ENCODE measurements at places on chromosomes 3 and 15. TPM values are rescaled to one million over a fixed set of nuclear protein-coding genes. Genes with fewer than 3 reads are reported as not detected.

DNA sequence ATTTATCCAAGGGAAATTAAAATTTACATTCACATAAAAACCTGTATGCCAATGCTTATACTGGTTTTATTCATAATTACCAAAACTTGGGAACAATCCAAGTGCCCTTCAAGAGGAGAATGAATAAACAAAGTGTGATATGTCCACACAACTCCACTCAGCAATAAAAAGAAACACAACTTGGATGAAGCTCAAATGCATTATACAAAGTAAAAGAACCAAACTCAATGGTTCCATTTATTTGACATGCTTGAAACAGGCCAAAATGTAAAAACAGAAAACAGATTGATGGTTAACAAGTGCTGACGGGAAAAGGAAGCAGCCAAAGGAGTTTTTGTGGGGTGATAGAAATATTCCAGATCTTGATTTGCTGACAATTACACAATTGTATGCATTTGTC, 23.5 kb downstream of the OCA2 start:
- DNase-seq: no peak

Gene GADL1
- not detected for total RNA-seq

DNA sequence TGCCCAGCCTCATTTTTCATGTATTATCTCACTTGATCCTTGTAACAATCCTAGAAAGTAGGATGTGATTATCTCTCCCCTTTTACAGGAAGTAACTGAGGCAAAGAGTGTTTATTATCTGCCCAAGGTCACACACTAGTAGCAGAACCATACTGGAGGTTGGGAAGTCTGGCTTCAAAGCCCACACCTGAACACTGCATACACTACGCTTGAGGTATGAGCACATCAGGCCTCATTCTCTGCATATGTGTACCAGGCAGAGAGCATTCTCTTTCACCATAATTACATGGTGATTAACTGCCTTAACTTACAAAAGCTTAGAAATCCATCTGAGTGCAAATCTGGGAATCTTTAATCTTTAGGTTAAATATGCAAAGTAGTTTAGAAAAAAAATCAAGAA, 361.8 kb downstream of the MFSD1 start:
- no peak for DNase-seq

Gene ACOX2
- total RNA-seq: 14.6 TPM

Gene SLC24A5
- total RNA-seq: not detected

Gene FAM98B
- 20.9 TPM for total RNA-seq

DNA sequence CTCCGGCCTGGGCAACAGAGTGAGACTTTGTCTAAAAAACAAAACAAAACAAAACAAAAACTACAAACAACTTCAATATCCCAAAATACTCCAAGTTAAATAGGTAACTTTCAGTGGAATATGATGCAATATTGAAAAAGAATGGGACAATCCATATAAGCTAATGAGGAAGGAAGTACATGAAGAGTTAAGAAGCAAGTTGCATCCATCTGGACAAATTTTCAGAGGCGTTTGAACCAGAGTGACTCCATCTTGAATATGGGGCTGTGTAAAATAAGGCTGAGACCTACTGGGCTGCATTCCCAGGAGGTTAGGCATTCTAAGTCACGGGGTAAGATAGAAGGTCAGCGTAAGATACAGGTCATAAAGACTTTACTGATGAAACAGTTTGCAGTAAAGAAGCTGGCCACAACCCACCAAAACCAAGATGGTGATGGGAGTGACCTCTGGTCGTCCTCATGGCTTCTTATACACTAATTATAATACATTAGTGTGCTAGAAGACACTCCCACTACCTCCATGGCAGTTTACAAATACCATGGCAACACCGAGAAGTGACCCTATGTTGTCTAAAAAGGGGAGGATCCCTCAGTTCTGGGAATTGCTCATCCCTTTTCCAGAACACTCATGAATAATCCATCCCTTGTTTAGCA, 58.1 kb upstream of the LCTL start:
- DNase-seq: no peak

DNA sequence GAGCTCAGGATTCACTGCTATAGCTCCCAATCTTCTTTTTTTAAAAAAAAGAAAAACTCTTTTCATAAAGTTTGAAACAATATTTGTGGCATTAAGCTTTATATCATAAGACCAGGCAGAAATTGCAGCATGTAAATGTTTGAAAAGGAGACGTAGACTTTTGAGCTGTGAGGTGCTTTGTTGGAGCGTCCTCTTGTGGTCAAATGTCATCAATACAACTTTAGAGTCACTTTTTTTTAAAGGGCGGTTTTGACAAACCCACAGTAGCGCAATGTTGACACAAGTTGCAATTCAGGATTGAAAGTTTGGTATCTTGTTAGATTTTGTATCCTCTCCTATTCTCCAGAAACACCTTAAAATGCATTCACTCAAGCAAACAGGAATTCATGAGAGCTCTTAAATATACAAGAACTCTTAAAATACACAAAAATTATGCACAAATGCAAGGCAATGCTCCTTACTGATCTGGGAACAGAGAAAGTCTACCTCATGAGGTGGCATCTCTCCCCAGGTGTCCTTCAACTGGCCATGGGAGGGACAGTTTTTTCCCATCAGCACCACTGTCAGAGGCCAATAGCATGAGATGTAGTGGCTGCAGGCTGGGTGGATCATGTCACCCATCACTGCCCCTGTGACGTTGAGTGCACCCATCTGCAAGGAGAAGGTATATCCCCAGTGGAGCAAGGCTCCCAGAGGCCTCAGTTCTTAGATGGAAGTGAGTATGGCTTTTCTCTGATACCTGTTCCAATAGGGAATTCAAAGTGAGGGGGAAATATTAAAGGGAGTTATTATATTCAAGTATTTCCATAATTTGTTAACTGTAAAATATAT, 70.7 kb downstream of the ANXA2 start:
- DNase-seq: peak; percentile 29

GRCh38 chr3:28595372-28595771, 246.7 kb upstream of the AZI2 start:
- no peak for DNase-seq

- DNase-seq: no peak
These were observed 36.0 kb upstream of the HDGFL3 start for GRCh38 chr15:83243634-83244033.

Gene LIPC
- total RNA-seq: 2.9 TPM

- no peak for DNase-seq
These were observed 111.1 kb upstream of the HACD2 start for GRCh38 chr3:123695731-123696640.

- DNase-seq: no peak
These were observed 31.1 kb upstream of the CCDC174 start for GRCh38 chr3:14620512-14620911.

Gene LRRN1
- total RNA-seq: 0.74 TPM

GRCh38 chr3:151866711-151867410, 6.6 kb upstream of the SUCNR1 start:
- no peak for DNase-seq

Gene CCDC54
- total RNA-seq: not detected

GRCh38 chr15:85598718-85599398, 195.9 kb downstream of the KLHL25 start:
- no peak for DNase-seq

- no peak for DNase-seq
These were observed 28.5 kb upstream of the STT3B start for GRCh38 chr3:31504230-31504629.

Gene GRK7
- total RNA-seq: not detected

DNA sequence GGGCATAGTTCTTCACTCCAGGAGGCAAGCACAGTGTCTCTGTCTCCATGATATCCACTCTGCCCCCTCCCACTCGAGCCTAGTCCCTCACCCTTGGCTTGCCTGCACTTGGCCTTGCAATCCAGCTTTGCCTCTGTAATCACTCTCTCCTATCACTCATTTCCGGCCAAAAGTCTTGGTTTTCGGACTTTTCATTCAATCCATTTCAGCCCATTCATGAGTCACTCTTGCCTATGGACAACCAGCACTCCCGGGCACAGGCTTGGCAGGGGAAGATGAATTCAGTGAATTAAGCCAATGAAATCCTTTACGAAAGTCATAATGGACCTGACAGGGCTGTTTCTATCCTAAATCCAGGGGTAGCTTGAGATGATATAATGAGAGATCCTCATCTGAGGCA, 21.7 kb downstream of the DAZL start:
- no peak for DNase-seq

DNA sequence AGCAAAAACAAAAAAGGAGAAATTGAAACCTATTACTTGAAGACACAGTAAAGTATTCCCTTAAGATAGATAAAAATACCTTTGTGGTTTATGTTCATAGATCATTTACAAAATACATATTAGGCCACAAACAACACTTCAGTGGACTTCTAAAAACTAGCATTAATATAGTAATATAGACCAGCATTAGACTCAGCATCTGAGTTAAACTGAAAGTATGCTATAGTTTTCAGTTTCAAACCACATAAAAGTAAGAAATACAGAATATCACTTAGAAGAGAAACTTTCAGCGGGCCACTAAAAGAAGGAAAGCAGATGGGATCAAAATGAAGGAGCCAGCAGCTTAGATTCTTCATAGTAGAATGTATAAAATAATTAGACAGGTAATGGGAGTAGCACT, 86.6 kb downstream of the MSL2 start:
- DNase-seq: no peak

Gene SCG3
- total RNA-seq: 0.72 TPM

Gene C3orf22
- not detected for total RNA-seq

Gene RAB6B
- 2.6 TPM for total RNA-seq

DNA sequence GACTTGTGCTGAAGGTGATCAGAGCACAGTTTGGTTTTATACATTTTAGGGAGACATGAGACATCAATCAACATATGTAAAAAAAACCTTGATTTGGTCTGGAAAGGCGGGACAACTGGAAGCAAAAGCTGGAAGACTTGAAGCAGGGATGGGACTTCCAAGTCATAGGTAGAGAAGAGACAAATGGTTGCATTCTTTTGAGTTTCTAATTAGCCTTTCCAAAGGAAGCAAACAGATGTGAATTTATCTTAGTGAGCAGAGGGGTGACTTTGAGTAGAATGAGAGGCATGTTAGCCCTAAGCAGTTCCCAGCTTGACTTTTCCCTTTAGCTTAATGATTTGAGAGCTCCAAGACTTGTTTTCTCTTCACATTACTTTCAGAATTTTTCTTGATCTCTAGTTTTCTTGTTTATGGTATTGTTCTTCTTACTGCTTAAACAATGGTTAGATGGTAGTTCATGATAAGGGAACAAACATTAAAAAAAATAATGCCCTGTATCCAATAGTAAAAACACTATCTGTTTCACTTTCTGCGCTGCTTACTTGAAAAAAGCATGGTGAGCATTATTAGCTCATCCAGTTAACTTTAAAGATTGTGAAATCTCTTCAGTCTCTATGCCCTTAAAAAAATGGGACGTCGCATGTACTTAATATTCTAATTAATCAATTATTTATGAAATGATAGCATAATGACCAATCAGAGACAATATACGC, 48.5 kb upstream of the BCHE start:
- DNase-seq: no peak

Gene TMEM158
- 8.2 TPM for total RNA-seq

DNA sequence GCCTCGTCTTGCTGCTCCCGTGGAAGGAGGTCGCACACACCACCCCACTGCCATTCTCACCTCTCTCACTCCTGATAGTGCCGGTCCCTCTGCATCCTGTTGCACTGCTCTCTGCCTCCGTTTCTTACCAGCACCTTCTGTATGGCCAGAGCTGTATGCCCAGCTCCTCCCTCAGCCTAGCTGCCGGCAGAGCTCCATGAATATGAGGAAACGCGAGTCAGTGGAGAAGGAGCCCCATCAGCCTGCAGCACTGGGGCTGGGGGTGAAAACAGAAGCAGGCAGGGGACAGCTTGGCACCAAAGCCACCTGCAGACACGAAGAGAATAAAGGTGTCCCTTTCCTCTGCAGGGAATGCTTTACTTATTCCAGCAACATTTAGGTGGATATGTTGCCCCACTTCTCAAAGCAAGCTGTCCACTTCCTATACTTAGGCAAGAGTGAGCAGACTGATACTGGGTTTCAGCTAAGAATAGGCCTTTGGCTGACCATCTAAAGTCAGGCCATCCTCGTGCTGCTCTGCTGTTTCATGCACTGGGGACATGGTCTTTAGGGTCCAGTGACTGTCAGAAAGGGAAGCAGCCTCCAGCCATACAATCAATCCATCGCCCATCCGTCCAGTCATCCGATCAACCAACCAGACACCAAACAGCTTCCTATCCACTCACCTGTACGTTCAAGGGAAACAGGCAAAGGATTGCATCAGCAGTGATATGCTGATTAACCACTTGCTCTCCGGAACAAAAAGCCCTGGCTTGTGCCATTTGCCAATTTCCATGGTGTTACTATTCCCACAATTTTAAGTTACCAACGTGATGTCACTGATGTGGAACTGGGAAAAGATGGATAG, 222.7 kb downstream of the XXYLT1 start:
- no peak for DNase-seq

DNA sequence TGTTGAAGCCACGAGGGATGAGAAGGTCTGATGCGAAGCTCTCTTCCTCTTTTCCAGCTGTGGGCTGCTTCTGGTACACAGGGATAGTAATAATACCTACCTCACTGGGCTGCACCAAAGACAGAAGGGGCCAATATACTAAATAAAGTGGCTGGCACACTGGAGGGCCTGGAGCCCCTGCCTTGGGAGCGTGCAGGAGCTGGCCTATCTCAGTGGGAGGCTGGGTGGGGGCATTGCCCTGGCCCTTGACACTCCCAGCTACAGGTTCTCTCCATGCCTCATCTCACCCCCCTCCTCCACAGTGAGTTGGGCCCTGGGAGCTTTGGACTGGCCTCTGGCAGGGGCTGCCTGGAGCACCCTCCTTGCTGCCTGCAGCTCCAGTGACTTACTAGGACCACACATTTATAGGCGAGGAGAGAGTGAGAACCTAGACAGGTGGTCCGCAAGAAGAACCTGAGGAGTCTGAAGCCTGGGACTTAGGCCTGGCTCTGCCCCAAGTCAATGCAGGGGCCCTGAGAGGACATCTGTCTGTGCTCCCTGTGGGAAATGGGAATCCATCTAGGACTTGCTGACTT, 1.6 kb downstream of the NOX5 start:
- no peak for DNase-seq

Gene SPATA12
- not detected for total RNA-seq

- no peak for DNase-seq
These were observed 1265.0 kb upstream of the ALCAM start for GRCh38 chr3:104101736-104102135.

GRCh38 chr15:96410175-96411055, 79.9 kb downstream of the NR2F2 start:
- DNase-seq: no peak

- DNase-seq: no peak
These were observed 1.4 kb downstream of the MAPKBP1 start for GRCh38 chr15:41775651-41776050.

Gene CCR9
- total RNA-seq: 0.13 TPM

Gene OIP5
- total RNA-seq: 5.7 TPM

Gene EPHA6
- 0.22 TPM for total RNA-seq

DNA sequence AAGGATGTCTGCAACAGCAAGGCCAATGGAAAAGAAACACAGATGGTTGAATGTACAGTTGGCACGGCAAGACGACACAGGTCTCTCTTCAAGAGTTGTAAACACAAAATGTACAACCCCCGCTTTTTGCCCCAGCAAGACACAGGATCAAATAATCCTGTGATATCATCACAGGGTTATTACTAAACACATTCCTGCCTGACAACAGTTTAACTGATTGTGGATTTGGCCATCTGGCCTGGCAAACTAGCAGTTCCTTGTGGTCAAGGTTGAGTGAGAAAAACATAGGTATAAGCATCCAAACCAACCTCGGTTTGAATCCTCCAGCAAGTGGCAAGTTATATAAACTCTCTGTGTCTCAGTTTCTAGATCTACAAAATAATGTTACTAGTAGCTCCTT, 23.4 kb downstream of the PARP16 start:
- DNase-seq: no peak

GRCh38 chr15:66167854-66168253, 85.7 kb downstream of the MEGF11 start:
- no peak for DNase-seq

Data from colonic mucosa (tissue), 4 donors.